Stimulated activated naive B cell treated with anti-CD40 and anti-IgM and Interleukin-4, amounts not matched to agents 10 μg/mL and 1 μg/mL and 100 μg/mL, for 72 hours (primary cell): ENCODE measurements at places on chromosomes 1 and 21.

GRCh38 chr1:17082761-17083160 lies 28.9 kb upstream of the SDHB start:
- no peak for DNase-seq

- no peak for DNase-seq
These were observed 218.8 kb downstream of the LMX1A start for GRCh38 chr1:165137551-165138316.

- DNase-seq: no peak
These were observed 152.4 kb downstream of the RWDD3 start for GRCh38 chr1:95386371-95386770.

- DNase-seq: no peak
These were observed 7.0 kb downstream of the SOD1 start for GRCh38 chr21:31666445-31667010.

- DNase-seq: no peak
These were observed 2.2 kb downstream of the ATP1A2 start for GRCh38 chr1:160117709-160118183.

- no peak for DNase-seq
These were observed 1349.0 kb upstream of the B3GALT2 start for GRCh38 chr1:194535369-194535768.

GRCh38 chr1:240524356-240525069 lies 87.4 kb downstream of the GREM2 start:
- DNase-seq: no peak
